IMR-90 (cell line): ENCODE measurements at places on chromosomes 7 and 10.

DNA sequence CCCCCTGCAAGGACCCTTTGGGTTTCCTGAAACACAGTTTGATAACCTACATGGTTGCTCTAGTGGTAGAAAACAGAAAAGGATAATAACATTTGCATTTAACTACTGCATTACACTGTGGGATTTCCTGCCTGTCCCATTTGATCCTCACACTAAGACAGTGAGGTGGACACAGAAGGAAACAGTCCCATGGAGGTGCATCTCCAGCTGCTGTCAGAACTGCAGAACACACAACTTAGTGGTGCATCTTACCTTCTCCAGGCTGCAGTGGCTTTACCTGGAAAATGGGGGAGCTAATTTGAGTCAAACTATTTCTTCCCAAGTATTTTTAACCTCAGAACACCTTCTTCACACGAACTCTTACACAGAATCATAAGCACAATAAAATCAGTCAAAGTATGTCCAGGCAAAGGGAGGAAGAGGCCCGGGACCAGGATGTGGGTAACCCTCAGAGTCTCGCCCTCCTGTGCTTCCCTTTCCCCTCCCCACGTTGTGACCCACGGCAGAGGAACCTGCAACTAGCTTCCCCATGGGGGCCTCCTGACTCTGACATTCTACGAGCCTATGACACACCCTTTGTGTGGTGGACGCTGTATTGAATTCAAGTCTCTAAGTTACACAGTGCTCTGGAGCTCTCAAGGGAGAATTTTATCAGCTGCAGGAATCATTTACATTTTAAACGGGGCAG lies 33.7 kb downstream of the SCRN1 start:
- no peak for DNase-seq

GRCh38 chr7:132933072-132933458 lies 148.8 kb downstream of the CHCHD3 start:
- DNase-seq: peak; percentile 80

GRCh38 chr7:96266580-96266979 lies 55.3 kb downstream of the SLC25A13 start:
- DNase-seq: no peak

DNA sequence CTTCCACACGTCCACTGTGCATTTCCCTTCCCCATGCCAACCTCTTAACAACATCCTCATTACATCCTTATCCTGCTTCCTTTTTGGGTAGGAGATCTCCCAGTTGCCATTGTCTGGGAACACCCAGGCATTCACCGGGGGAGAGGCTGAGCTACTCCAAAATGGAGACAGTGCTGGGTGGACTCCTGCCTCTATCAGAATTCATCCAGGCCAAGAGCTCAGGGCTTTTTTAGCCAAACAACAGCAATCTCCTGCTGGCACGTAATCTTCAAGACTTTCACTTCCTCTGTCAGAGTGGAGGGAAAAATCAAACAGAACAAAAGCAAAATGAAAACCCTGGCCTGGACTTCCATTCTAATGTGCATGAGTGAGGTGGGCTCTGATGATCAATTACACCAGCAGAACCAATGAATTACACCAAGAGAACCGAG lies 245.0 kb downstream of the PRPF18 start:
- no peak for DNase-seq

- DNase-seq: peak; percentile 41
Observed at GRCh38 chr10:27949528-27950241, 49.2 kb downstream of the ODAD2 start.

DNA sequence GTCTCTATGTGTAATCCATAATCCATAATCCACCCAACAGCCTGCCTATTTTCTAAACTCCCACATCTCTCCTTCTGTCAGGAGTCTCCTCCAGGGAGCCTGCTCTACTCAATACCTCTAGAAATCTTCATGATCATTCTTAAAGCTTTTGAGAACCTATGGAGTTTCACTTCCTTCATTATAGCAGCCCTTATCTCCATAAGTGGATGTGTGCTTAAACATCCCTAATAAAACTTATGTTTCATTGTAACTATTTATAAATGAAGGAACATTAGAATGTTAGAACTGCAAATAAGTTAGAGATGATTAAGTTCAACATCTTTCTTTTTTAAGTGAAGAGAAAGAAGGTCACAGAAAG lies 8.5 kb downstream of the CPED1 start:
- DNase-seq: no peak

GRCh38 chr10:131147301-131147975 lies 164.1 kb downstream of the TCERG1L start:
- no peak for DNase-seq

GRCh38 chr7:68078157-68078710 lies 1081.6 kb downstream of the TYW1 start:
- DNase-seq: no peak

DNA sequence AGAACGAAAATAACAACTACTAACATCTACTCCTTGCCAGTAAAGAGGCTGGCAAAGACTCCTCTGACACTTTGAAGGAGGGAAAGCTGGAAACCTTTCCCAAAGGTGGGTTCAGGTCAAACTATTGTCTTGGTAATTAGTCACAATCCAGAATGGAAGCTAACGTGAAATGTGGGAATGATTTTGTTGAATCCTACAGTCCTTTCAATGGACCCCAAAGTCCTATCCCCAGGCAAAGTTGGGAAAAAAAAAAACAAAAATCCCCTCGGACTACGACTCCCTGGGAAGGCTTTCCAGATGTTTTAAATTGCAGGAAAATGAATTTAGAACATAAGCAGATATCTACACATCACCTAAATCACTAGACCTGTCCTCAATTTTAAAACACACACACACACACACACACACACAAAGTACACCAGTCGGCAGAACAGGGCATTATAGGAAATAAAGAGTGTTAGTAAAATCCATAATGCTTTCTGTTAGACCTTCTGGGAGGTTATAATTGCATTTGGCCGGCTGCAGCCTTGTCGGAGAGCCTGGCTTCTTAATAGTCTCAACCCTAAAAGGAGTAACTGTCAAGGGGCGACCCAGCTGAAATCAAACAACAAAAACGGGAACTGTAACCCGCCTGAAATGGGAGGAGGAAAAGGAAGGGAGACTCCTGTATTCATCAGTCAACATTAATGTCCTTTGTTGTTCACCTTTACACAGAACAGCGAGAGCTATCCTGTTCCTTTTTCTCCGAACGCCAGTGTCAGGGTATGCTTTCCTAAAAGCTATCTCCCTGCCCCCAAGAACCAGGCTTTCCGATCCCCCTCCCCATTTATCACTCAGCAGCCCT lies 1.5 kb downstream of the DOCK4 start:
- no peak for DNase-seq

GRCh38 chr10:30056281-30056680 lies 3.1 kb downstream of the JCAD start:
- peak; percentile 47 for DNase-seq

DNA sequence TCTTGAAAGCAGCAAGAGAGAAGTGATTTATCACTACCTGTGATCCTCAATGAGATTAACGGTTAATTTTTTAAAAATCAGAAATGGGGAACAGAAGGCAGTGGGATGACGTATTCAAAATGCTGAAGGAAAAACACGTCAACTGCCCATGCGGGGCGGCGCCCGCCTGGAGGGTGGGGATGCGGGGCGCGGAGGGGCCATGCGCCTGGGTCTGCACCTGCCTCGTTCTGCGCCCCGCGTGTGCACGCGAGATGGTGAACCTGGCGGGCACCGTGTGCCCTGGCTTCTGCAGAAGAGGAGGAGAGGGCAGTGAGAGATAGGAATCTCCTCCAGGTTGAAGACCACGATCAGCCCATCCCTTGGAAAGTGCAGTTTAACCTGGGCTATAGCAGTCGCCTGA lies 79.3 kb upstream of the ZNF32 start:
- DNase-seq: no peak

DNA sequence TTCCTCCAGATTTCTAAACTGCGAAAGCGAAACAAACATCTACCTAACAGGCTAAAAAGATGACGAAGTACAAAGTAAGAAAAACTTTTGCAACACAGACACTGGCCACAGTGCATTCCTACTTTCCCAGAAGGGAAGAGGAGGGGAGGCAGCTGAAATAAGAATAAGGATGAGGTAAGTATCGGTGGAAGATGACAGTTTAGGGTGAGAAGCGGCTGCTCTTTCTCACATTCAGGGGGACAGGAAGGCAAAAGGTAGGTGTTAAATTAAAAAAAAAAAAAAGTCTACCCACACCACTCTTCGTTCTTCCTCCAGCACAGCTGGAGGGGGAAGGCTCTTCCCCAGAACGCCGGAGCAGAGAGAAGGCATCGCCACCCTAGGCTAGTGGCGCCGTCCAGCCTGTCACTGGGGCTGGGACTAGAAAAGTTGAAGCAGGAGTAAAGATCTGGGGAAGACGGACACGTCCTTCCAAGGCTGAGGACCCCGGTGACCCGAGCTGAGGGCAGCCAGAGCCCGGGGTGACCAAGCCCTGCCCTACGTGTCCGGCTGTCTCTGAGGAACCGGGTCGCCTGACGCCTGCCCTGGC lies 846 bp downstream of the DNAJC1 start:
- DNase-seq: peak; percentile 63

DNA sequence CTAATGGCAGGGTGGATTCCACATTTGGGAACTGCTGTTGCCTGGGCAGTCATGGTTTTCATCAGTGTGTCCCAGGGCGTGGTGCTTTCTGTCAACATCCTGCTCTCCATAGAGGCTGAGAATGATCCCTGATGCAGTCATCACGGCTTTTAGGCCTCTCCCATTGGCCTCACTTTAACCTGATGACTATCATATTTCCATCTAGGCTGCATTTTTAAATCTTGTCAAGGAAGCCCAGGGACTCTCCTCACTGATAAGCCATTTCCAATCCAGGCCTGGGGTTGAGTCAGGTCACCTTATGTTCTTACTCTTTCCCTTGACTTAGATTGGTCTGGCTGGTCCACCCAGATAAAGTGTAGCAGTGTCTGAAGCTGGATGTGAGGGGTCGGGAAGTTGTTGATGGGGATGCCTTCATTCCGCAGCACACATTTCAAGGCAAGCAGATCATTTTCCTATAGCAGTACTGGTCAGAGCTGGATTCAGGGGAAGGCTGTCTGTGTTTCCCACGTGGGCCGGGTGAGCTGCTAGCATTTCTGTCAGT lies 177.0 kb downstream of the AUTS2 start:
- DNase-seq: no peak

DNA sequence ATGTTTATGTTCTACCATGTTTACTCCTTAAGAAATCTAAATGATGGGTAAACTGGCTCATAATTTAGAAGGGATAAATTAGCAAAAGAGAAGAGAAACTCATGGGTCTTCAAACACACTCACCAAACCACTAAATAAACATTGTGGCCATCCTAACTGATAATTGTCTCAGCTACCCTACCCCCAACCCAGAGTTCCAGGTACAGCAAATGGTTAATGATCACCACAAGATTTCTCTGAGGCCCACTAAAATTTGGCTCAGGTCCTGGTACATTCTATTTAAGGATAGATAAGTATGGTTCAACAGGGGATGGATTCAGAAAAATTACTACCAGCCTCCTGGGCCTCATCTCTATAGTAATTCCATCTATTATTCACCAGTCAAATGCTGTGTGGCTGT lies 21.4 kb downstream of the SLC25A13 start:
- DNase-seq: no peak
